ENCODE measurements at places on chromosomes 16 and 17.

DNA sequence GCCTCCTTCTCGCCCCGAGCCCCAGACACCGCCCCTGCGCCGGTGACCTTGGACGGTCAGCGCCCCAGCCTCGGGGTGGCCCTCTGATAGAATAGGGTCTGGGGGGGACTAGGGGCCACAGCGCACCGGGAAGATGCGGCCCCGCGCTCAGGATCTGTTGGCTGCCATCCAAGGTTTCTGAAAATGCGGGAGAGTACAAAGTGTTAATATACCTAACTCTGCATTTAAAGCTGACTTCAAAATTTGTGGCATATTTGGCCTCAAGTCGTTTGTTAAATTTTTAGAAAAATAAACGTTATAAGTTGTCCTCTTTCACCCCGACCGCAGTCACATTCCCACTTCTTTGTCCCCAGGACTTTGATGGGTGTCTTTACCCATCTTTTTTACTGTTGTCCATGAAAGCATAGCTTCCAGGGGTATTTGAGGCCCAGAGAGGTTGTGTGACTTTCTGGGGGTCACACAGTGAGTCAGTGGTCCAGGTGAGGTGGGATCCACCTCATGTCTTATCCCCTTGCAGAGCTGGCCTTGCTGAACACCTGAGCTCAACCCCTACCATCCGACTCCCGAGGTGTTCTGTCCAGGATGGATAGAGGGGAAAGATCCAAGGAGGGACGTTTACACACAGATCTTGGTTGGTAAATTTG lies 796 bp downstream of the NT5M start:
- no peak for DNase-seq

DNA sequence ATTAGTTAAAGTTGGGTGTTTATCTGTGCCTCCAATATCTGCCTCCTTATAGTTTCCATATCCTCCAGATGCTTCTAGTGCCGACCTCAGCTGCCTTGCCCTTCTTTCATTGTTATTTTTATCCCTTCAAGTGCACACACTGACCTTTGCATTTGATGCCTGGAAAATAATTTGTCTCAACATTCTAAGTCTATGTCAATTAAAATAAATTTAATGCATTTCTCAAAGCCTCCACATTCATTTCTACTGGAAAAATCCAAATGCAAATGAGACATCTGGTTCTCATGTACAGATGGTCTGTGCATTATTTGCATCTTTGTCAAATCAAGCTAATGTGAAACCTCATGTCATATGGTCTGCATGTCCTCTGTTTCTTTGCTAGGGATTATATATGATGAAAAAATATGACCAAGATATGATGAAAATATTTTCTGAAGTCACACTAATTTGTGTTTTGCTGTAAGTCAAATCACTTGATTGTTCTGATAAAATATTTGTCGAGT lies 61.4 kb downstream of the TMEM100 start:
- no peak for DNase-seq

DNA sequence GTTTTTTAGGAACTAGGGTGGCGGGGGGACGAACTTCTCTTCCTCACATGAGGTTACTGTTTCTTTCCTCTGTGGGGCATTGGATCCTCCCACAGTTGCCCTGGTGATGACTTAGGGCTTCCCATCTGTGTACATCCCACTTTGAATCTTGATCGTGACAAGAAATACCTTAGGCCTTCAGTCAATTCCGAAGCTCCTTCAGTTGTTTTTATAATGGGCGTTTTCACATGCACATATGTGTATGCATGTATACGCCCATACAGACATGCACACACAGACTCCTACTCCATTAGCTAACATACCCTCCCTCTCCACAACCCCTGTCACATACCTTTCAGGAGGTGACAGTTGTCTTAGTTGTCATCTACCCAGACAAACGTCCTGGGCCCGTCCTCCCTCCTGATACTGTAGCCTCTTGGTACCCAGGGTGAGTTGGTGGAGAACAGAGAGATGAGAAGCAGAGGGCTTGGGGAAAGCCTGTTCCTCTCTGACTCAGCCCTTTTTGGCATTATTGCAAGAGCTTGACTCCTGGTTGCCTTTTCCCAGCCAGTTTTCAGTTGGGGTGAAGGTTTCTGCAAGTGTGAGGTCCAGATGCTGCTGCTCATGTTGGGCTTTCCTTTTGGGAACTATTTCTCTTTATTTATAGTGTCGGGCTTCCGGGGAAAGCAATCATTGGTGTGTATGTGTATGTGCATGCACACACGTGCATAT lies 2.2 kb upstream of the AOC2 start:
- no peak for DNase-seq

- DNase-seq, result no peak
Measured at GRCh38 chr16:83245061-83245460, 562.7 kb upstream of the HSBP1 start.

GRCh38 chr16:50774960-50775359 lies 33.1 kb downstream of the CYLD start:
- no peak for DNase-seq

GRCh38 chr17:50676065-50676975 lies 31.4 kb downstream of the ANKRD40 start:
- no peak for DNase-seq

DNA sequence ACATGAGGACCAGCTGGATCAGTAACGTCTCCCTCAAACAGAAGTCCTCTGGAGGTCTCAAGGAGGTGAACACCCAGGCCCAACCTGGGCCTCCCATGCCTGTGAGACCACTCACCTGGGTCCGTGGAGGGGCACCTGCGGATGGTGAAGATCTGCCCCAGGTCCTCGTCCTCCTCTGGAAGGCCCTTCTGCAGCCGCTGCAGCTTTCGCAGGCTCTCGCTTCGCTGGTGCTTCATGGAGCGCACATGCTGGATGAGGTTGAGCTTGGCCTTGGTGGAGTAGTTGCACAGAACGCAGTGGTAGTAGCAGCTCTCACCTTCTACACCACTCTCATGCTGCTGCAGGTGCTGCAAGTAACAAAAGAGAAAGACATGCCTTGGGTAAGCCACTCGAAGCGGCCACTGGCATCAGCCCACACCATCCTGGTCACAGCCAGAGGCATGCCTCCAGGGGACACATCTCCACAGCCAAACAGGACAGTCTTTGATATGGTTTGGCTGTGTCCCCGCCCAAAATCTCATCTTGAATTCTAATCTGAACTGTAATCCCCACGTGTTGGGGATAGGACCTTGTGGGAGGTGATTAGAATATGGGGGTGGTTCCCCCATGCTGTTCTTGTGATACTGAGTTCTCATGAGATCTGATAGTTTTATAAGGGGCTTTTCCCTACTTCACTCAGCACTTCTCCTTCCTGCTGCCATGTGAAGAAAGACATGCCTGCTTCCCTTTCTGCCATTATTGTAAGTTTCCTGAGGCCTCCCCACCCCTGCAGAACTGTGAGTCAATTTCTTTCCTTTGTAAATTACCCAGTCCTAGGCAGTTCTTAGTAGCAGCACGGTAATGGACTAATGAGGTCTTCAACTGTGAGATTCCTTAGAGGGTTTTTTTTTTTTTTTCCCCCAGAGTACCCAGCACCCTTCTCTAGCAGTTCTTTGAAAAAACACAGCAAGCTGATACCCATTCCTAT lies 158.0 kb downstream of the ZFHX3 start:
- DNase-seq, result no peak

GRCh38 chr17:21036361-21036881 lies 6.4 kb downstream of the USP22 start:
- no peak for DNase-seq

- DNase-seq, result no peak
Measured at GRCh38 chr17:66397486-66397885, 95.1 kb downstream of the PRKCA start.

DNA sequence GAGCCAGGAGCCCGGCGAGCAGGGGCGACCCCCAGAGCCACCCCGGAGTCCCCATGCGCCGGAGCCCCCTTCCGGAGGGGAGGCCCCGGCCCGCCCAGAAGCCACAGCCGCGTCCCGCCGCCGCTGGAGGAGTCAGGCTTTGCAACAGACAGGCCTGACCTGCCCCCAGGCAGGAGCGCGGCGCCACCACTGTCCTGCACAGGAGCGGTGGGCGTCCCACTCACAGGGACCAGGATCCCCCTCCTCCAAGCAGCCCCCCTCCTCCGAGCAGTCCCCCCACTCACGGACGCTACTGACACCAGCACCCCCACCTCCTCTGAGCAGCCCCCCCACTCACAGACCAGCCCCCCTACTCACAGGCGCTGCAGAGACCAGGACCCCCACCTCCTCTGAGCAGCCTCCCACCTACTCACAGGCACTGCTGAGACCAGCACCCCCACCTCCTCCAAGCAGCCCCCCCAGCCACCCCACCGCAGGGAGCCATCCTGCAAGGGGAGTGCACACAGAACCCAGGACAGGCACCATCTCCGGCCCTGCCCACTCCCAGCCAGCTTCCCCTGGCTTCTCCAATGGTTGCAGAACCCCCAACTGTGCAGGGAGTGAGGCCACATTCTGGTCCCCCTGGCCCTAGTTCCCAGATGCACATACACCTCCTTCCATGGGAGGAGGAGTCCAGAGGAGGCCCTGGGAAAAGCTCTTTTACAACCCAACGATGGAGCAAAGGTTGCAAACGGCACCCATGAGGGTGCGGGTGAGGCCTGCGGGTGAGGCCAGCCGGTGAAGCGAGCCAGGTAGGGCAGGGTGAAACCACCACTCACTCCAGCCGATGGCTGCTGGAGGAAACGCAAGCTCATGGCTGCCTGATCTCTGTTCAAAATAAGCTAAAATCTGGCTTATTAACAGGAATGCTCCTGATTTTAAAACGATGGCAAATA lies 69.9 kb downstream of the ABR start:
- no peak for DNase-seq
